ENCODE measurements at places on chromosomes 4 and X.

GRCh38 chr4:26069218-26069617 is 155.2 kb downstream of the SMIM20 start:
- DNase-seq = no peak

DNA sequence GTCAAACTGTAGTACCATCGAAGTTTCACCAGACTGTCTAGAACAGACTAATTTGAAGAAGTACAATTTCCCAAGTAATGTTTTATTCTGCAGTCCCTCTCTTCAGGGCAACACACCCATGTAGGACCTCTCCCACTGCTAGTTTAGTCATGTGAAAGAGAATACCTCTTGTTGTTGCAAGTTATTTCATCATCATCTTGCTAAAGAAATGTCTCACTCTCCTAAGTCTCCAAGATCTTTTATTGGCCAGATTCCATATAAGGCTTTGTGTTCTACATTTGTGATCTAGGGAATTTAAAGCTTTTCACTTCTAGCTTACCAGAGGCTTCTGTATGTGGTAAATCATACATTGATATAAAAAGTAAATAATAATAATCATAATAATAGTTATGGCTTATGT is 745.3 kb upstream of the MAGEB2 start:
- no peak for DNase-seq

DNA sequence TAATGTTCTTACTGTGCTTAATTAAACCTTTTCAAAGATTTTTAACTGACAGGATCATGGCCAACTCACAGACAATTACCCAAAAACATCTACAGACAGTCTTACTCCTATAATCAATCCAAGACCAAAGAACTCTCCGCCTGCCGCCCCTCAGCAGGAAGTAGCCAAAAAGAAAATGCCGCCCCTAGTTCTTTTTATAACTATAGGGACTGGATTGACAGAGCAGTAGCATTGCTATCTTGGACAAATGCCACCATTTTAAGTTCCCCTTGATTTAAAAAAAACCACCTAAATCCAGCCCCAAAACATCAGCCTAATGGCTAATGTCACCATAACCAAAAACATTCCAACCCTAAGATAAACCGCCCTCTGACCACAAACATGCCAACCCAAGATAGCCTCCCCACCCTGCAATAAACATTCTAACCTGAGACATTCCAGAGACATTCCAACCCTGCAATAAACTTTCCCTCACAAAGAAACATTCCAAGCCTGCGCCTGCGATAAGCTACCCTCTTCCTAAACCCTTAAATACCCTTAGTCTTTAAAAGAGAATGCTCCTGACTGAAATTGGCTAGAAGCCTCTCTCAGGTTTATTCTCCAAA is 77.0 kb downstream of the COQ2 start:
- no peak for DNase-seq

DNA sequence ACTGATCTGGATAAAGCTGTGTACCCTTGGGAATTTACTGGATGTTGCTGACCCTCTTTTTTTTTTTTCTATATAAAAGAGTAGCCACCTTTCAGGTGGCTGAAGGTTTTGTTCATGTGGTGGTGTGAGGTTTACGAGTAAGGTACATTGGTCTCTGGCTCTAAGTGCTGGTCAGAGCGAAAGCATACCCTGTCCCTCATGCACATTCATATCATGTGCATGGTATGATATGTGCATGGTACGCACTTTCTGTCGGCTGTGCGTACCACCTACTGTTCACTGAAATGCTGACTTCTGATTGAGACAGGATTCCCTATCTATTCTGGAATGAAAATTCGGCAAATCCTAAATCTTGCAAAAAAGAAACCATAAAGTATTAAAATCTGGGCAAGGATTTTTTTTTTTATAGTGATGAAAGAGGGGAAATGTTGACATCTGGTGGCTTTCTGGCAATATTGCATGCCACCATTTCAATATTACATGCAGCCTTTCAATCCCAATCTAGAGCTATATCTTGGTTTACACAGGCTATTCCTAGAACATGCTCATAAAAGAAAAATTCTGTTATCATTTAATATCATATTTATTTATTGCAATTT is 32.8 kb downstream of the FAM149A start:
- DNase-seq = no peak

DNA sequence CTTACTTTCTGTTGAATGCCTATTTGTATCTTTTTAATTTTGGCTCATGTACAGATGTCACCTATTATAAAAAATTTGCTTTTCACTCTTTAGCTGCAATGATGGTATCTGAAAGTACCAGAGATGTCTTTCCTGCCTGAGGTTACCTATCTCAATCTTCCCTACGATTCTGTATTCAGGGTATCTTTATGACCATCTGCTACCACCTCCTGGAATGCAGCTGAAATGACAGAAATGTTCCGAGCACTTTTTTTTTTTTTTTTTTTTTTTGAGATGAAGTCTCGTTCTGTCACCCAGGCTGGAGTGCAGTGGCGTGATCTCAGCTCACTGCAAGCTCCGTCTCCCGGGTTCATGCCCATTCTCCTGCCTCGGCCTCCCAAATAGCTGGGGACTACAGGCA is 136.4 kb downstream of the REPS2 start:
- DNase-seq = no peak

- DNase-seq = no peak
Observed at GRCh38 chrX:151419782-151420181, 22.8 kb downstream of the VMA21 start.

Data from activated effector memory CD4-positive, alpha-beta T cell treated with Interleukin-2 at 50 U/mL for 16 hours (primary cell).